ENCODE measurements at places on chromosomes 2 and 18.

DNA sequence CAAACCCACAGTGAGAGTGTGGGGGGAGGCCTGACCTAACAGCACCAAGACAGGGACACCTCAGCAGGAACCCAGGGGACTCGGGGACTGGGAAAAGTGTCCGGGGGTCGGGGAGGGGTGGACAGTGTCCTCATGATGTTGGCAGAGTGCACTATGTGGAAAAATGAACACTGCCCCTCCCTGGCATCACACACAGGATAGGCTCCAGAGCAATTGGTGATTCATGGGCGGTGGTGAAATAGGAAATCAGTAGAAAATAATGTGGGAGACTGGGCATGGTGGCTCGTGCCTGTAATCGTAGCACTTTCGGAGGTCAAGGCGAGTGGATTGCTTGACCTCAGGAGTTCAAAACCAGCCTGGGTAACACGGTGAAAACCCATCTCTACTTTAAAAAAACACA is 3.6 kb upstream of the ANO7 start:
- no peaks in the 10 kb centered on the region for H3K36me3 ChIP-seq
- no peak overlapping the region for H3K4me3 ChIP-seq
- no peaks in the 10 kb centered on the region for H3K4me1 ChIP-seq
- no peaks in the 10 kb centered on the region for H3K27me3 ChIP-seq
- DNase-seq, result no peak

- no peaks in the 10 kb centered on the region for H3K36me3 ChIP-seq
- peaks cover 17% of the 10 kb centered on the region for H3K4me1 ChIP-seq
- no peak overlapping the region for H3K27ac ChIP-seq
- no peak overlapping the region for H3K4me3 ChIP-seq
- no peak for DNase-seq
These were observed 2.5 kb upstream of the SH3RF3 start for GRCh38 chr2:109126501-109126860.

DNA sequence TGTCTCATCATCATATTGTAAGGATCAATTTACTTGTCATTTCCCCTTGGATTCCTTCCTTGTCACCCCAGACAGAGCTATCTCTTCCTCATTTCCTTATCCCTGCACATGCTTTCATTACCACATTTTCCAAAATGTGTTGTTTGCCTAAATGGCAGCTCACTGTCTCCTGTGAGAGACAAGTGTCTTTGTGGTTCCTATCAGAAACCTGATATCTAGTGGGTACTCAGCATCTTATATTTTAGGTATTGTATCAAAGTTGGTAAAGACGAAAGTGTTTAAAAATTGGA is 896.0 kb upstream of the PIK3C3 start:
- no peak overlapping the region for H3K27ac ChIP-seq
- no peaks in the 10 kb centered on the region for H3K4me1 ChIP-seq
- H3K4me3 ChIP-seq, result no peak overlapping the region
- H3K36me3 ChIP-seq, result no peaks in the 10 kb centered on the region
- no peak for DNase-seq
- H3K27me3 ChIP-seq, result no peaks in the 10 kb centered on the region

GRCh38 chr2:236972491-236973342 is 113.0 kb upstream of the COPS8 start:
- H3K4me3 ChIP-seq, result no peak overlapping the region
- no peaks in the 10 kb centered on the region for H3K36me3 ChIP-seq
- H3K4me1 ChIP-seq, result no peaks in the 10 kb centered on the region
- H3K27me3 ChIP-seq, result peaks cover 67% of the 10 kb centered on the region

- H3K36me3 ChIP-seq, result no peaks in the 10 kb centered on the region
- H3K27ac ChIP-seq, result no peak overlapping the region
- DNase-seq, result no peak
- H3K4me3 ChIP-seq, result no peak overlapping the region
These were observed 185.0 kb downstream of the WDR7 start for GRCh38 chr18:56836173-56836572.

All from HCT116 (cell line).